ENCODE measurements at places on chromosomes 4 and X. TPM values are rescaled to one million over a fixed set of nuclear protein-coding genes. Genes with fewer than 3 reads are reported as not detected.

DNA sequence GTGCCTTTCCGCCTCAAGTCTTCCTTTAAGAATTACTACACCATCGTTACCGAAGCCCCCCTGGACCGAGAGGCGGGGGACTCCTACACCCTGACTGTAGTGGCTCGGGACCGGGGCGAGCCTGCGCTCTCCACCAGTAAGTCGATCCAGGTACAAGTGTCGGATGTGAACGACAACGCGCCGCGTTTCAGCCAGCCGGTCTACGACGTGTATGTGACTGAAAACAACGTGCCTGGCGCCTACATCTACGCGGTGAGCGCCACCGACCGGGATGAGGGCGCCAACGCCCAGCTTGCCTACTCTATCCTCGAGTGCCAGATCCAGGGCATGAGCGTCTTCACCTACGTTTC, 2.2 kb downstream of the PCDH10 start:
- peaks cover 69% of the 10 kb centered on the region for H3K27me3 ChIP-seq
- peak overlapping the region; percentile 77 for H3K27ac ChIP-seq
- no peak for DNase-seq
- H3K4me3 ChIP-seq: no peak overlapping the region

GPRASP3 gene
- 2.4 TPM for total RNA-seq

HSFX3 gene
- not detected for total RNA-seq

CDK16 gene
- 80.6 TPM for total RNA-seq

KCND1 gene
- total RNA-seq: 5.5 TPM

ANOS1 gene
- not detected for total RNA-seq

GRCh38 chr4:7389101-7389701, 45.5 kb downstream of the PSAPL1 start:
- no peaks in the 10 kb centered on the region for H3K4me1 ChIP-seq
- H3K36me3 ChIP-seq: no peaks in the 10 kb centered on the region
- H3K4me3 ChIP-seq: no peak overlapping the region
- no peaks in the 10 kb centered on the region for H3K27me3 ChIP-seq

GRCh38 chr4:183876268-183876934, 28.7 kb upstream of the STOX2 start:
- no peak overlapping the region for H3K27ac ChIP-seq
- no peaks in the 10 kb centered on the region for H3K36me3 ChIP-seq
- no peak overlapping the region for H3K4me3 ChIP-seq
- peaks cover 5% of the 10 kb centered on the region for H3K27me3 ChIP-seq
- DNase-seq: no peak

GRCh38 chrX:66051980-66052379, 12.1 kb upstream of the VSIG4 start:
- no peak for DNase-seq
- no peak overlapping the region for H3K27ac ChIP-seq
- no peaks in the 10 kb centered on the region for H3K27me3 ChIP-seq

GRCh38 chrX:22135171-22135711, 103.1 kb downstream of the PHEX start:
- no peak for DNase-seq
- H3K36me3 ChIP-seq: no peaks in the 10 kb centered on the region
- no peak overlapping the region for H3K4me3 ChIP-seq
- H3K27ac ChIP-seq: no peak overlapping the region
- peaks cover 5% of the 10 kb centered on the region for H3K4me1 ChIP-seq

GRCh38 chrX:70331161-70331560, 41.3 kb downstream of the KIF4A start:
- H3K27ac ChIP-seq: no peak overlapping the region
- no peak overlapping the region for H3K4me3 ChIP-seq
- H3K4me1 ChIP-seq: peaks cover 7% of the 10 kb centered on the region
- no peak for DNase-seq
- H3K36me3 ChIP-seq: peaks cover 35% of the 10 kb centered on the region

DNA sequence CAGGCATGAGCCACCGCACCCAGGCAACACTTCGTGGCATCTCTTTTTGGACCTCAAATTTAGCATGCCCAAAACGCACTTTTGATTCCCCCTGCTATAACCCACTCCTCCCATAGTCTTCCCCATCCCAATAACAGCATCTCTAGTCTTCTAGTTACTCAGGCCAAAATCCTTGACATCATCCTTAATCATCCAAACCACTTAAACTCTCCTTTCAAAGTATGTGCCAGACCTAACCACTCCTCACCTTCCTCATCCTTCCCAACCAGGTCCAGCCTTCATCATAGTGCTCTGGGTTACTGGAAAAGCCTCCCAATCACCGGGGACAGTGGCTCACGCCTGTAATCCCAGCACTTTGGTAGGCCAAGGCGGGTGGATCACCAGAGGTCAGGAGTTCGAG, 41.9 kb downstream of the AFAP1 start:
- no peaks in the 10 kb centered on the region for H3K36me3 ChIP-seq
- H3K27me3 ChIP-seq: peaks cover 2% of the 10 kb centered on the region
- H3K27ac ChIP-seq: no peak overlapping the region
- H3K4me1 ChIP-seq: peaks cover 5% of the 10 kb centered on the region
- no peak overlapping the region for H3K4me3 ChIP-seq

- H3K27ac ChIP-seq: peak overlapping the region; percentile 36
- no peak for DNase-seq
- no peaks in the 10 kb centered on the region for H3K27me3 ChIP-seq
- H3K36me3 ChIP-seq: peaks cover 14% of the 10 kb centered on the region
- no peak overlapping the region for H3K4me3 ChIP-seq
Observed at GRCh38 chrX:154353172-154353843, 21.1 kb downstream of the FLNA start.

DNA sequence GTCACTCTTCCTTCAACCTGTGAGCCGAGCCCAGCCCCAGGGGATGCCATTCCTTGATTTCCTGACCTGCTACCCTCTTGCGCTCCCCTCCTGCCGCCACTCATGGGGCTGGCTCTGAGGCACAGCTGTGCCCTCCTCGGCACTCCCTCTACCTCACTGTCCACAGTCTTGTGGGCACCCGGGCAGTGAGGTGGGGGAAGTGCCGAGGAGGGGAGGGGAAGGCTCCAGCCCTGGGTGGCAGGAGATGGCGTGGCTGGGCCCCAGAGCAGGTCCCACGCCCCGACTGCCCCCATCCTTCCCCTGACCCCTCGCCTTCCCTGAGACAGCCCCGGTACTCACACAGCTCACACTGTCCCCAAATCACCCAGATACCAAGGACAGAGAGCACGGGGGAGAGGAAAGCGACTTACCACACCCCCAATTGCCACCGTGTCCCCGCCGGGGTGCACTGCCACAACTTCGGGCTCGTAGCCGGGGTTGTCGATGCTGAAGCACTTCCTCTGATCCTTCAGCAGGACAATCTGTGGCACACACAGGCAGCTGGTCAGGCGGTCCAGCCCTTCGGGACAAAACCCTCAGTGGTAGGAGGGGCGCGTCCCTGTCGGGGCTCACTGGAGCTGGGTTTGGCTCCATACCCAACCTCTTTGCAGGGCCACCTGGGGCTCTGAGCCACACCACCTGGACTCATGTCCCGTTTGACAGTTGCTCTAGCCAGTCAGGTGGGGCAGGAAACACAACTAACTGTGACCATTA, 37.9 kb downstream of the WDR1 start:
- H3K4me3 ChIP-seq: no peak overlapping the region
- H3K4me1 ChIP-seq: peaks cover 6% of the 10 kb centered on the region
- H3K27me3 ChIP-seq: no peaks in the 10 kb centered on the region
- peaks cover 70% of the 10 kb centered on the region for H3K36me3 ChIP-seq
- no peak for DNase-seq

DNA sequence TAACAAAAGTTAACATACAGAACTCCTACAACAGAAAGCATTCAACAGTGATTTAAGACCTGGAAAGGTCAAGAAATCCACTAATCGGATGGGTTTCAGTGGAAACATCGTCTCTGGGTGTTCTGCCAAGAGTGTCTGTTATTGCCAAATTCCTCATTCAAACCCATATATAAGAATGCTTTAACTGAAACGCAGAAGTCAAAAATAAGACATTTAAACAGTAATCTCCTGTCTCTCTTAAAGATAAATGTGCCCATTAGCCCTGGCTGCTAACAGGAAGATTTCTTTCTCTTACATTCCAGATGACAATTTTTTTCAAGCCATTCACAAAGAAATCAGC, 31.5 kb downstream of the DCTD start:
- no peaks in the 10 kb centered on the region for H3K27me3 ChIP-seq
- no peak overlapping the region for H3K4me3 ChIP-seq
- peaks cover 71% of the 10 kb centered on the region for H3K36me3 ChIP-seq
- DNase-seq: no peak
- H3K27ac ChIP-seq: no peak overlapping the region

DNA sequence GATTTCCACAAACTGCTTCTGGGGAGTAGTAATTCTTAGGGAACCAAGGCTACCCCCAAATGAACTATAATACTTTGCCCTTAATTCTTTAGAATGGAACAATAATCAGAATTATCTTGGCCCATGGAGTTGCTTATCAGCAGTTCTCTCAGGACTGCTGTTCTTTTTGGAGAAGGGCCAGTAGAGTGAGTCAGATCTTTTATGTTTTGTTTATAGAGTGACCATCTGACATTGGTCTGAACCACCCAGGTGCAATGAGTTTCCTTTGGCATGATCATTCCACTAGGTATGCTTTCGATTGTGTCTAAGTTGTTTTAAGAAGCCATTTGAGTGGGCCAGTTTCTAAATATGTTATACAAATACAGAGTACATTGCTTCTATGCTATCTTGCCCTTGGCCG, 31.8 kb downstream of the PRRG1 start:
- DNase-seq: no peak
- H3K4me3 ChIP-seq: no peak overlapping the region
- H3K4me1 ChIP-seq: no peaks in the 10 kb centered on the region

CCSER1 gene
- not detected for total RNA-seq

GRCh38 chr4:37615720-37616063, 70.5 kb downstream of the RELL1 start:
- peaks cover 19% of the 10 kb centered on the region for H3K36me3 ChIP-seq
- no peak overlapping the region for H3K4me3 ChIP-seq
- no peak overlapping the region for H3K27ac ChIP-seq
- H3K27me3 ChIP-seq: no peaks in the 10 kb centered on the region
- DNase-seq: no peak

DNA sequence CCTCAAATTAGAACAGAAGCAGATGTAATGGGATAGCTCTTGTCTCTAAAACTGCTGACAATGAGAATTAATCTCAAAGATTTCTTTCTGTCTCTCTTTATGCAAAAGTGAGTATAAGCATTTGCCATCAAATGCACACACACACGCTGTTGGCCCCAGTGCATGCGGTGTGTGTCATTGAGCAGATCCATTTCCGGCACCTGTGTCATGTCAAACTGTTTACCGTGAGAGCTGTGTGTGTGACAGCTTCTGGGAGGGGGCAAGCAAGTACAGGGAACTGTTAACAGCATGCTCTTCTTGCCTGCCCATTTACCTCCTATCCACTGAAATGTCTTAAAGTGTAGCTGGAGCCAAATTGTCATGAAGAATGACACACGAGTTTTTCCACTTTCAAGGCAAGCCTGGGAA, 297.9 kb upstream of the FAT4 start:
- H3K36me3 ChIP-seq: no peaks in the 10 kb centered on the region
- DNase-seq: no peak
- H3K4me1 ChIP-seq: no peaks in the 10 kb centered on the region
- no peak overlapping the region for H3K4me3 ChIP-seq
- no peak overlapping the region for H3K27ac ChIP-seq

BRS3 gene
- total RNA-seq: not detected

DNA sequence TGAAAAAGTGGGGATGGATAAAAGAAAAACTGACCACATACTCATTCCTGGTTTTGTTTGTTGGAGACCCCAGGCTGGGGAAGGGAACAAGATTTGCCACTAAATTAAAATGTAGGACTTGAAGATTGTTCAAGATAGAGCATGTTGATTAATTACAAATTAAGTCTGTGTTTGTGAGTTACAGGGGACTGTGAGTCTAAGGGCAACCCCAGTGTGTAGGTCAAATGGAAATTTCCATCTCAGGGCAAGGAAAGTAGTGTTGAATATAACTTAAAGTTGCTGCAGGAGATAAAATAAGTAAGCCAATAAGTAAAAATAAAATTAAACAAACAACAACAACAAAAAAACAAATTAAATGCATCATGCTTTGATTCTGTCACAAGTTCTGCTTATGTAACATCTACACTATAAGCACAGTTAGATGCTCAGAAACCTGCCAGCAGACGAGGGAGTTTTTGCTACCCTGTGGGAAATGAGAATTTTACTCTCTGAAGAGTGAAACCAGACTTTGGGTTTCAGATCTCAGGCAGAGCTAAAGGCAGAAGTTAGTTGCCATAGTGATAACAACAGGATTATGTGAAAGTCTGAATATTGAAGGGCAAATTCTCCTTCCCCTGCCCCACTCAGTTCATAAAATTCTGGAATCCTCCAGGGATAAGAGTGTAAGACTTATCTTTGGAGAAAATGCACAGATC, 352.3 kb downstream of the GRXCR1 start:
- no peak overlapping the region for H3K4me3 ChIP-seq
- H3K4me1 ChIP-seq: no peaks in the 10 kb centered on the region
- H3K36me3 ChIP-seq: no peaks in the 10 kb centered on the region
- no peaks in the 10 kb centered on the region for H3K27me3 ChIP-seq

DNA sequence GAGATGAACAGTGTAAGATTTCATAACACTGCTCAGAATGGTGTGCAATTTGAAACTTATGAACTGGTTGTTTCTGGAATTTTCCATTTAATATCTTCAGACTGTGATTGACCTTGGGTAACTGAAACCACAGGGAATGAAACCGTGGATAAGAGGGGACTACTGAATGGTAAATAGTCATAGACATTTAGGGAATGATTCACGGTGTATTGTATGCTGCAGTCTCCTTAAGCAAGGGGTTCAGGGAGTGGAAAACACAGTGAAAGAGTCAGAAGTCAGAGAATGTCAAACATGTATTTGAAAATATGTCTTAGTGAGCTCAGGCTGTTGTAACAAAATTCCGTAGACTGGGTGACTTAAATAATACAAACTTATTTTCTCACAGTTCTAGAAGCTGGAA, 398.2 kb upstream of the DIPK2B start:
- peaks cover 2% of the 10 kb centered on the region for H3K36me3 ChIP-seq
- H3K4me1 ChIP-seq: no peaks in the 10 kb centered on the region
- DNase-seq: no peak
- peaks cover 3% of the 10 kb centered on the region for H3K27me3 ChIP-seq

ABLIM2 gene
- 0.19 TPM for total RNA-seq

NUDT11 gene
- 0.79 TPM for total RNA-seq

CFAP299 gene
- not detected for total RNA-seq

- peaks cover 4% of the 10 kb centered on the region for H3K27me3 ChIP-seq
- no peak overlapping the region for H3K27ac ChIP-seq
- H3K36me3 ChIP-seq: no peaks in the 10 kb centered on the region
- H3K4me1 ChIP-seq: no peaks in the 10 kb centered on the region
- no peak overlapping the region for H3K4me3 ChIP-seq
Observed at GRCh38 chr4:73348185-73348584, 55.9 kb upstream of the ALB start.

DNA sequence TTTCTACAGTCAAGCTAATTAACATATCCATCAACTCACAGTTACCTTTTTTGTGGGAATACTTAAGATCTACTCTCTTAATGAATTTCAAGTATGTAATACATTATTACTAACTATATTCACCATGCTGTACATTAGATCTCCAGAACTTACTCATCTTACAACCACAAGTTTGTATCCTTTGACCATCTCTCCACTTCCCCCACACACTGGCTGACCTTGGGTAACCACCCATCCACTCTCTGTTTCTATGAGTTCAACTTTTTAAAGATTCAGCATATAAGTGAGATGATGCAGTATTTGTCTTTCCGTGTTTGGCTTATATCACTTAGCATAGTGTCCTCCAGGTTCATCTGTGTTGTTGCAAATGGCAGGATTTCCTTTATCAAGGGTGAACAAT, 30.5 kb upstream of the MAGED1 start:
- H3K4me3 ChIP-seq: no peak overlapping the region
- H3K27me3 ChIP-seq: no peaks in the 10 kb centered on the region
- no peak overlapping the region for H3K27ac ChIP-seq
- peak; percentile 37 for DNase-seq
- H3K4me1 ChIP-seq: peaks cover 9% of the 10 kb centered on the region
